ENCODE measurements at places on chromosomes 16 and 17.

- no peak for DNase-seq
Observed at GRCh38 chr16:676565-676902, 1.1 kb downstream of the RHBDL1 start.

GRCh38 chr16:84425696-84426095, 57.4 kb downstream of the ATP2C2 start:
- no peak for DNase-seq

GRCh38 chr16:76292218-76292617, 15.0 kb downstream of the CNTNAP4 start:
- DNase-seq: no peak

GRCh38 chr17:17380145-17380925, 77.2 kb downstream of the NT5M start:
- no peak for DNase-seq

DNA sequence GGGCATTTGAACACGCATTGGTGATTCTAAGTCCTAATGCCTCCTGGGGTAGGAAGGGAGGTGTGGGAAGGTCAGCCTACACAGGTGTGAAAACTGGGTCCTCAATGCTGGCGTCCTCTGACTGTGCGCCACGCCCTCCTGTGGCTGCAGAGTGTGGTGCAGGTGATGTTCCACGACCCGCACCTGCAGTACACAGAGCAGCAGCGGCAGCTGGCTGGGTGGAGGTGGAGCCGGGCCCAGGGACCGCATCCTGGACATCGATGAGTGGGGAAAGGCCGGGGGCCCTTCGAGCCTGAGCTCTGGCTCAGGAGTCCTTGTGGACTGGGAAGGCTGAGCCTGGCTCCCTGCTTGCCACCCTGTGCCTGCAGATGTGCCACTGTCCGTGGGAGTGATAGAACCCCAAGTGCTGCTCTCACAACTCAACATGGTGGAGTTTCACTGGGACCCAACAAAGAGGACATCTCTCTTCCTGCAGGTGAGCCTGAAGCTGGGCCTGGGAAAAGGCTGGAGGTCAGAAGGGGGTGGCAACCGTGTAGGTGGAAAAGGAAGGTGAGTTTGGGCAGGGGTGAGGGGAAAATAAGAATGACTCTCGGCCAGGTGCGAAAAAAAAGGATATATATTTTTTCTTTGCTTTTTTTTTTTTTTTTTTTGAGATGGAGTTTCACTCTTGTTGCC, 14.0 kb upstream of the STAC2 start:
- no peak for DNase-seq

DNA sequence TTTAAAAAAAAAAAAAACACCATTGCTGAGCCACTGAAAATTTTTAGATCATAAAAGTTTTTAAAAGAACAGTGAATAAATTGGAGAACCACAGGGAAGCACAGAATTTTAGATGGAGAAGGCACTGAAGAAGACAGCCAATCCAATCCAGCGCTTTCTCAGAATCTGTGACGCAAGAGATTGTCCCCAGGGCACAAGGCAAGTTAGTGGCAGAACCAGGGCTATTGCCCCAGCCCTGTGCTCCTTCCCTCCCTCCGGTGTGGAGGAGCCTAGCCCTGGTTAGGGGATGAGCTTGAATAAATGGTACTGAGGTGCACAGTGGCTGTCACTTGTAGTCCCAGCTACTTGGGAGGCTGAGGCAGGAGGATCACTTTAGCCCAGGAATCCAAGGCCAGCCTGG, 108.3 kb downstream of the ZNF423 start:
- DNase-seq: no peak

DNA sequence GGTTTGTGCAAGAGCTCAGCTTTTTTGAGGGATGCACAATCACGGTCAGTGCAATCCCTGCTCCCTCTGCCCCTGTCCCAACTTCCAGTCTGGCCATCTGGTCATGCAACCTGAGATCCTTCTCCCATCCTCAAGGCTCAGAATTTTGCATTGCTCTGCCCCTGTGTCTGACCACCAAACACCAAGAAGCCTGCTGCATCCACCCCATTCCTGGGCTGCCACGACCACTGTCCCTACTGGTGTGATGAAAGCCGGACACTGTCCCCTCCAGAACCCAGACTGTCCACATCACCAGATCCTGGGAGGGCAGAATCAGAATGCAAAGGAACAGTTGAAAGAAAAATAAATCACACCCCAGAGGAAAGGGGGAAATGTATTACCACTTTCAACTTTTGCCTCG, 231.0 kb downstream of the C16orf78 start:
- no peak for DNase-seq

- DNase-seq: peak; percentile 67
Observed at GRCh38 chr17:73325527-73325842, 13.7 kb upstream of the CDC42EP4 start.

DNA sequence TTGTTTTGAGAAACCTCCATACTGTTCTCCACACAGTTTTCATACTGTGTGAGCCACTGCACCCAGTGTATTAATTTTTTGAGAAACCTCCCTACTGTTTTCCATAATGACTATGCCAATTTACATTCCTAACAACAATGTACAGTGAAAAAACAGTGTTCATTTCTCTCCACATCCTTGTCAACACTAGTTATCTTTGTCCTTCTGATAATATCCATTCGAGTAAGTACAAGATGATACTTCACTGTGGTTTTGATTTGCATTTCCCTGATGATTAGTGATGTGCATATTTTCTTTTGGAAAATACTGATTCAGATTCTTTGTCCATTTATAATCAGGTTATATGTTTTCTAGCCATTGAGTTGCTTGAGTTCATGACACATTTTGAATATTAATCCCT, 462.0 kb downstream of the CDH11 start:
- no peak for DNase-seq

DNA sequence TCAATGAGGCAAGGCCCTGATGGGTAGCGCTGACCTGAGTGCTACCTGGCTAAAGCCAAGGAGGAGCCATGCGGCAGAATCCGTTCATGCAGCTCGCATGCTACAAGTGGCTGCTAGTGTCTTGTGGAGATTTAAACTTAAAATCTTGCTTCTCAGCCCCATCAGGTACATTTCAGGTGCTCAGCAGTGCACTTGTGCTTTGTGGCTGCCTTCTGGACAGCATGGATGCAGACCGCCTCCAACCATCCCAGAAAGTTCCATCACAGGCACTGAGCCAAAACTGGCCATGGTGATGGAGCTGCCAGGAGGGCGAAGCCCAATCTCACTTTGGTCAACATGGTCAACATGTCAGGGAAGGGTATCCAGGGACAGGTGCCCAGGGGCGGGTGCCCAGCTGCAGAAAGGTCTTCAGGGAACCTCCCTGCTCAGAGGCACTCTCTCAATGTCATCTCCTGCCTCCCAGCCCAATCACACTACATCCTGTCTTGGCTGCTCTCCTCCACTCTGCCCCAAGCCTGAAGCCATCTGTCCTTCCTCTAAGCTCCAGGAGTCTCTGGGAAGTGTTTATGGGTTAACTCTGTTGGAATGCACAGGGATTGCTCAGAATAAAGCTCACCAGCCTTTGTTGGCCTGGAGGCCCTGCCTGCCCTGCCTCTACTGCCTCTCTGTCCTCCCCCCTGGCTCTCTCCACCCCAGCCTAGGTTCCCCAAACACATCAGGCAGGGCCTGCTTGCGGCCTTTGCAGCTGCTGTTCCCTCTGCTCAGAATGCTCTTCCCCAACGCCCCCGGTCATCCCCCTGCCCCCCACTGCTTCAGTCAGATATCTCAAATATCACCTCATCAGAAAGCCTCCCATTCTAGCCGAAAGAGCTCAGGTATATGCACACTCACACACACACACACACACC, 18.3 kb upstream of the TNFRSF13B start:
- no peak for DNase-seq

GRCh38 chr17:58811290-58811689, 55.6 kb downstream of the PPM1E start:
- DNase-seq: no peak

DNA sequence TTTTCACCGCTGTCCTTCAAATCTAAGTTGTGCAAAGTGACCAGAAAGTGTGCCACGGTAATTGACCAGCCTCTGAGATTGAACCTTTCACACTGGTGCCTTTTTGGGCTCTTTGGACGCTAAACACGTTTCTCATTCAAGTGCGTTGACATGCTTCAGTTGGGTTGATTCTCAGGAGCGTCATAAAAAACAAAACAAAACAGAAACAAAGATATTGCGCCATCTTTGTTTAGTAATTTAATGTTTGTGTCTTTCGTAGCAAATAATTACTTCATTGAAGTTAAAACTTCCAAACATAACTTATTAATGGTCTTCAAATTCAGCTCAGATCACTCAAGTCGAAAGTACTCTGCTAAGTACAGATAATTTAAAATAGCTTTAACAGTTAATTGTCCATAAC, 80.2 kb downstream of the OR1D5 start:
- no peak for DNase-seq
